ENCODE measurements at places on chromosomes 6 and 20. TPM values are rescaled to one million over a fixed set of nuclear protein-coding genes. Genes with fewer than 3 reads are reported as not detected.

DNA sequence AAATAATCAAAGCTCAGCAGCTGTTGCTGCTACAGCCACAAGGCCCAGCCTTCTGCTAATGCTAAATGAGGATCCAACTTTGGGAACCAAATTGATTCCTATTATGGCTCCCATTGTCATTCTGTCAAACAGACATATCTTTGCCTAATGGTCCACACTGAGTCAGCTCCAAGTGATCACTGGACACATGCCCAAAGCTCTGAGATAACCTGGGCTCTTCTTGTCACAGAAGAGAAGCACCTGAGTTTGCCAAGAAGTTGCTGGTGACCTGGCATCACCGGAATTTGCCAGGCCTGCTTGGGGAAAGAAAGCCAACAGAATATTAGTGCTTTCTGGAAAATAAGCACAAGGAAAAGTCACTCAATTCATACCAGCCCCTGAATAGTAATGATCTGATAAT lies 5.8 kb downstream of the TNFRSF21 start:
- DNase-seq: no peak

GRCh38 chr6:107128577-107128976 lies 13.3 kb upstream of the BEND3 start:
- DNase-seq: no peak

GRCh38 chr6:115582386-115582785 lies 478.3 kb downstream of the FRK start:
- DNase-seq: no peak

- peak; percentile 71 for DNase-seq
Measured at GRCh38 chr6:24990236-24990845, 54.6 kb upstream of the RIPOR2 start.

- peak; percentile 15 for DNase-seq
Measured at GRCh38 chr6:39209360-39209811, 19.9 kb downstream of the KCNK5 start.

- no peak for DNase-seq
Measured at GRCh38 chr6:140027219-140027618, 652.8 kb upstream of the CITED2 start.

Gene SIRPG
- not detected for total RNA-seq

Gene OOEP
- not detected for total RNA-seq

Gene OTOR
- total RNA-seq: not detected

Gene SYNCRIP
- total RNA-seq: 66.6 TPM

Gene JAG1
- 310 TPM for total RNA-seq
